T-cell (primary cell): ENCODE measurements at places on chromosomes 12 and 14.

DNA sequence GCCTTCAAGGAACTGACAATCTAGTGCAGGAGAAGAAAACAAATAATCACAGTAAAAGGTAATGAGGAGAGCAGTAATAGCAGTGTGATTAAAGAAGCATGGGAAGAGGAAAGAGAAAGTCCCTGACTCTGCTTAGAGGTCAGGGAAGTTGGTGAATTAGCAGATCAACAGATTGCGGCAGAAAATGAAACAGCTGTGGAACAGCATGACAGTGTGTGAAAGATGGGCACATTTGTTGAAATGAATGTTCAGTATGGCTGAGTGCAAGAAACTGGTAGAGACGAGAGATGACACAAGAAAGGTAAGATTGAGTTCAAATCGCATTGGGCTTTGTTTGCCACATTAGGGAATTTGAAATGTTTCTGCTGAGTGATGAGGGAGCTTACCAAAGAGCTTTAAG lies 63.7 kb upstream of the RASSF8 start:
- no peak for DNase-seq

- no peak for DNase-seq
Measured at GRCh38 chr14:101934601-101935150, 29.7 kb upstream of the DYNC1H1 start.

DNA sequence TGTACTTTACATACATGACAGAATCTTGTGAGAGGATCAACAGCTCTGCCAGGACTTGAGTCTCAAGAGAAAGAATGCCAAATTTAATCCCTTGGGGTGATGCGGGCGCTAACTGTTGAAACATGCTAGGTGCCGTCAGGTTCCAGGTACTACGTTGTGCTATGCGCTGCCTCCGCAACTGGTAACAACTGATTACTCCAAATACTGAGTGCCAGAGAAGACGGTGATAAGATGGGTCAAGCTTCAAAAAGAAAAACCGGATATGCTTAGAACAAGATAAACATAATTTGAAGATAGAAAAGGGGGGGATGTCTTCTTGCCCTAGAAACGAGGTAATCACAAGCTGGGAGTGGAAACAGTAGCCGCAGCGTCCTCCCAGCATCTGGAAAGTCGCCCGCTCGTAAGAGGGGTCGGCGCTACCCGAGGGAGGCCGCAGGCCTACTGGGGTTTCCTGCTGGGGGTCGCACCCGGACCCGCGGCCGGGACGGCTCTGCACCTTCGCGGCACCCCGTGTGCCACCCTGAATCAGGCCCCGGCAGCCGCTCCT lies 678 bp downstream of the ZBTB25 start:
- no peak for DNase-seq

DNA sequence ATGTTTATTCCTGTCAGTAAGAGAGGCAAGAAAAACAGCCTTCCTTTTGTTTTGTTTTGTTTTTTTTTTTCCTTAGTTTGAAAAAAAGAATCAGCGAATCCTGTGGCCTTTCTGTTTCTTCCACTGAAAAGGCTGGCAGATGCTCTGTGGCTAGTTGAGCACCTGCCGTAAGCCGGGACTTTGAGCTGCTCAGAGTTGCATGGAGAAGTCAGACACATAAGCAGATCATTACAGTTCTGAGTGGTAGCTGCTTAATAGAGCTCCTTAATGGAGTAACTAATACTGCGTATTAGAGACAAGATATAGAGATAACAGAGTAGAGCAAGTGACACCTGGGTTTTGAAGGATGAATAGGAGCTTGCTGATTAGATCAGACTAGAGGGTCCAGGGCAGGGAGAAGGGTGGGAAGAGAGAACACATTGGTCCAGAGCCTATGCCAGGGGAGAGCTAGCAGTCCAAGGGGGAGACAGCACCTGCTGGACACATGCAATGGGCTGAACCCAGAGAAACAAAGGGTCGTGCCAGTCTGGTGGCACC lies 129.4 kb downstream of the TSPAN9 start:
- no peak for DNase-seq

- no peak for DNase-seq
Measured at GRCh38 chr14:61388173-61388975, 67.0 kb downstream of the PRKCH start.

DNA sequence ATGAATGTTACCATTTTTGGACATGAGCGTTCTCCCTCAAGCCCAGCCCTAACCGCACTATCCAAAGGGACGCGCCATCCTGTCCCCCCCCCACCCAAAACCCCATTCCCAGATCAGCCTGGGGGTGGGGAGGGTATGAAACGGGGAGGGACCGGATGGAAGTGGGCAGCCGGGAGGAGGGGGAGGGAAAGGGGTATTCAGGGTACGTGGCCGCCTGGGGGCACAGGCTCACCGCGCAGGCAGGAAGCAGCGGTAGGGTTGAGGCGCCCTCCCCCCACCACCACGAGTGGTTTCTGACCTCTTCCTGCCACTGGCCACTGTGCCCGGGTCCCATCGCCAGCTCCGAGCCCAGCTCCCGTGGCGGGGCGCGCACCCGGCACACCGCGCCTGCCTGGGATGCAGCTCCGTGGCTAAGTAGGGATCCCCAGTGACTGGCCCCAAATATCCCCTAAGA lies 1.4 kb downstream of the ACTN1 start:
- peak; percentile 26 for DNase-seq

DNA sequence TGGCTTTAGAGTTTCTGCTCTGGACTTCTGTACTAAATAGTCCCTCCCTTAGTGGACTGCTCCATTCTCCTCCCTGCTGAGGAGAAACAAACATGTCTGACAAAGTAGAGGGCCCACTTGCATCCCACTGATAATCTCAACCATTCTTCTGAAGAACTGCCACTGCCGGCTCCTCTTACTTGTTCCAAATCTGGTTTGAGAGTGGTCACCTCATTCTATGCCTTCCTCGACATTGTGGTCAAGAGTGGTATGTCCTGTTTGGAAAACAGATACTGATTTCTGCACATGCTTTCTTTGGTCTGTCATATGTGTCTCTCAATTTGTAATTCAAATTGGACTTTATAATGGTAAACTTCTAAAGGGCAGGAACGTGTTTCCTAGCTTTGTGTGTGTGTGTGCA lies 36.3 kb upstream of the PLEKHA5 start:
- no peak for DNase-seq

DNA sequence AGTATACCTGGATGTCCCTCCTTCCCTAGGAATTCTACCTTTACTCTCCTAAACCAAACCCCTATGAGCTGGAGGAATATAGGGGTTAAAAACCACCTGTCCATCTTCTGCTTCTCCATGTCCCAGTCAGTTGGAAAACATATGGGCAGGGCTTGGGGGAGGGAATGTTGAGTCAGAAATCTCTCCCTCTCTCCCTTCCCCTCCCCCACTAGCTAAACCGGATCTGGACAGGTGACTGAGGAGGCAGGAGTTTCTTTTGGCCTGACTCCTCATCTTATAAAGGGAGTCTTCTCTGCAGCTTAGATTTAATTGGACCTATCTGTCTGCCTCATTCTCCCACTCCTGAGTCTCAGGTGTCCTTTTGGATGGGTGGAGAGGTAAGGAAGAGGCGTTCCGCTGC lies 6.1 kb downstream of the ERBB3 start:
- DNase-seq = no peak

- DNase-seq = no peak
Measured at GRCh38 chr12:76739896-76740295, 24.0 kb upstream of the ZDHHC17 start.

DNA sequence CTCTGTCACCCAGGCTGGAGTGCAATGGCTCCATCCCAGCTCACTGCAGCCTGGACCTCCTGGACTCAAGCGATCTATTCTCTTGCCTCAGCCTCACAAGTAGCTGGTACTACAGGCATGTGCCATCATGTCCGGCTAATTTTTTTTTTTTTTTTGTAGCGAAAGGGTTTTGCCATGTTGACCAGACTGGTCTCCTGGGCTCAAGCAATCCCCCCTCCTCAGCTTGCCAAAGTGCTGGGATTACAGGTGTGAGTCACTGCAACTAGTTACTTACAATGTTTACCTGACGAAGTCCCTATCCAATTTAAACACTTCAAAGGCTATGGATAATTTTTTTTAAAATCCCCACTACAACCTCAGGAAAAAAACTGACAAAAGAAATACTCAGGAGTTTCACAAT lies 1.8 kb downstream of the KRR1 start:
- no peak for DNase-seq

GRCh38 chr14:102316338-102316742 lies 3.2 kb upstream of the ZNF839 start:
- DNase-seq = no peak

DNA sequence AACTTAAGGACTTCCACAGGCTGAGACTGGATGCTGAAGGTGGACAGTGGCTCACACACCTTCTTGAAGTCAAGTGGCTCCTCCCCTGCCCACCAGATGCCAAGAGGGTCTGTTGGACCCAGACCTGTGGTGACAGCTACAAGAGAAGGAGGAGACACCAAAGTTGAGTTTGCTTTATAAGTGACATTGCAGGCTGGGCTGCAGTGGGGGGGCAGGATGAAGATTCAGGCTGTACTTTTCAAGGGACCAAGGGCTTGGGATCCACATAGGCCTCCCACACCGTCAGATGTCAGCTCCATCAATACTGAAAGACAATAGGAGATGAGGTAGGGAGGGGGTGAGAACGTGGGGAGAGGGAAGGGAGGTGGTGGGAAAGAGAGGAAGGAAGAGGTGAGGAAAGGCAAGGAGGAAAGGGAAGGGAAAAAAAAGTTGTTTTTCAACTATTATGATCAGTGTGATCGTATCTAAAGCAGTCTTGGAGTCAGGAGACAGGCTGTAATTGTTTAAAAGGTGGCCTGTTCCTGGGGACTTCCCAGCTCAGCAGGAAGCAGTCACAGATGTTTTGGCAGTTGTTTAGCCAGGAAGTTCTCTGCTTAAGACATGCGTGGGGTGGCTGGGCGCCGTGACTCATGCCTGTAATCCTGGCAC lies 84.1 kb upstream of the RESF1 start:
- DNase-seq = peak; percentile 60

DNA sequence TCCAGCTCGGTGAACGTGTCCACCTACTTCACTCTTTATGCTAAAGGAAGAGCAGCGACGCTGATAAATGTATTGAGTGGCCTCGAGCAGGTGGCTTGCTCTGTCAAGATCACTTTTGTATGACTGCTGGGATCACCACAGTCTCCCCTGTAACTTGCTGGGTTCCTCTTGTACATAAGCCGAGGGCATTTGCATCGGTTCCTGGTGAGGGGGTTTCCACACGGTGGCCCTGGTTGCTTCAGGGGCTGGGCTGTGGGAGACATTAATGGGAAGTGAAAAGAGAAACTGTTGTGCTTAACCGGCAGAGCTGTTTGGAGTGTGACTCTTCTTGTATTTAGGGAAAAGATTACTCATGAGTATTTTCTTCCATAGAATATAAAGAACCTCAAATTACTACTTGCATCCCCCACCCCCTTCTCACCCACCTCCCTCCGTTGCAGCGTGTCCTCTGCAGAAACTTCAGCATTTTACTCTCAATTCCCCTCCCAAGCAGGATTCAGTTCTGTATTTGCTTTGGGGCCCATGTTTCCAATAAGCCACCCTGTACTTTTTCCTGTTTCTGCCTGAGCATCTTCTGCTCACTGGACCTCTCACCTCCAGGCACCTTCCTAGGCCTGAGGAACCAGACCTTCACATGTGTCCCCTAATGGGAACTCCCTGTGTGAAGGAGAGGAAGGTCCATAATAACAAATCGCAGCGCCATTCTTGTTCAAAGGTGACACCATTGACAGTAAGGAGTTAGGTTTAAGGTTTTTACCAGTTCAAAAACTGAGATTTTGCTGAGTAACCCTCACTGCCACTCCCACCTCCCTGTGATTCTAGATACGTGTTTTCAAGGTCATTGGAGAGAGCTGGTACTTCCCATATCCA lies 187.0 kb downstream of the ETV6 start:
- peak; percentile 12 for DNase-seq

GRCh38 chr14:44798386-44799242 lies 163.1 kb downstream of the KLHL28 start:
- no peak for DNase-seq

DNA sequence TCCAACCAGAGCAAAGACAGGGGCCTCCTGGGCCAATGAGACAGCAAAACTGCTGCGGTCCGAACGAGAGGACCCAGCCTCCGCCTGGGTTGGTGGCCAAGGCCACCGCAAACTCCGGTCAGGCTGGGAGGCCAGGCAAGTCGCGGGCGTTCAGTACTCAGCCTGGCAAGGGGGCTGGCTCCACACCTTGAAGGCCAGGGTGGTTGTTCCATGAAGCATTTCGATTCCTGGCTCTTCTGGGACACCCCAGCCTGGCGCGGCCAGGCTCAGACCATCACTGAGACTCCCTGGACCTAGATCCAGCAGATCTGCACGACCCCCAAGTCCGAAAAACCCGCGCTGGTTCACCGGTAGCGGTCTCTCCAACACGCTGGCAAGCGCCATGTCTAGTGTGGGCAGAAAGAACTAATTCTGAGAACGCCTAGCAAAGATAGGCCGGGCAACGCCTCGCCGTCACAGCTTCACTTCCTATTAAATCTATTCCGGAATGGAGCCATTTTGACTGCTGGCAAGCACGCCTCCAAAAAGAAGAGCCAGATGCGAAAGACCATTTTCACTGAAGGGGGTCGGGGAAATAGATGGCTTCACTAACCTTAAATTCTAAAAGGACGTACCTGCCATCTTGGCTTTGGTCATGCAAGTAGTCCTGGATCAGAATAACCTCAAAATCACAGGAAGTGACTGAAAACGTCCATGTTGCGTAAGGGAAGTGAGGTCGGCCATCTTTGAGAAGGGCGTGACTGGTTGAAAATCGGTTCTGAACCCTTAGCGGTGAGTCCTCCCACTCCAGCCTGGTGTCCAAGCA lies at the start of gene PSMB5:
Gene PSMB5, minus strand, starts transcription at position 403 of the 805 bp plus-strand sequence. Its CDS starts 19 bp downstream, at position 384.
- peak; percentile 87 for DNase-seq
